ENCODE measurements at places on chromosomes 3 and 15.
A peak's percentile ranks its signal among the peaks of the same experiment; 100 is the strongest.

GRCh38 chr15:25664761-25665160 is 198.4 kb downstream of the ATP10A start:
- no peak for DNase-seq

- no peak for DNase-seq
Measured at GRCh38 chr3:131360191-131360755, 21.3 kb upstream of the NUDT16 start.

- DNase-seq = no peak
Measured at GRCh38 chr15:50018491-50018890, 100.5 kb downstream of the ATP8B4 start.

- no peak for DNase-seq
Measured at GRCh38 chr15:67745073-67746006, 80.0 kb upstream of the SKOR1 start.

DNA sequence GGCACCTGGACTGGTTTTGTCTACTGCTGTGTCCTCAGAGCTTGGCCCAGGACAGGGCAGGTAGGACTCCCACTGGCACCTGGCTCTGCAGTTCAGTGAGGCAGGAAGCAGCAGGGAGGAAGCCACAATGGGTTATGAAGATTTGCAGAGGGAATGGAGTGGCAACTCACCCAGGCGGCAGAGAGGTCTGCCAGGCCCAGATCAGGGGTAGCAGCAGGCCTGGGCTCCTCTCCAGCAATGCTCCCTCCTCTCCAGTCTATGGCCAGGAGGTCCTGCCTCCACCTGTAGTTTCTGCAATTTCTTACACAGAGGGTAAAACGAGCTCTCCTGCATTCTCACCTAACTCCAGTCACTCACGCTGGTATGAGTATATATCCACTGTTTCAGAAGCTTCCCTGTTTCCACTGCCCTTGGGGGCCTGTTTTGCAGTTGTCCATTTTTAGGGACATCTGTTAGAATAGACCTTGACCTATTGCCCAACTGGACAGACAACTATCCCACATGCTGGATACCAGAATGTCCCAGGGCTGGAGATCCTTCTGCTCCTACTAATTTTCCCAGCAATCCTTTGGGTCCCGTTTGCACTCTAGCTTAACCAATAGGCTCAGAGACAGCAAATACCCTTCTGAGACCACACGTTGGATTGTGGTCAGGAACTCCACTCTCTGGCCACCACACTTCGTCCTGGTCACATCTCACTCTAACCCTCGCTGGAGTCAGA is 35.2 kb downstream of the HMCES start:
- no peak for DNase-seq

- DNase-seq = no peak
Measured at GRCh38 chr3:81799403-81799802, 38.0 kb upstream of the GBE1 start.

DNA sequence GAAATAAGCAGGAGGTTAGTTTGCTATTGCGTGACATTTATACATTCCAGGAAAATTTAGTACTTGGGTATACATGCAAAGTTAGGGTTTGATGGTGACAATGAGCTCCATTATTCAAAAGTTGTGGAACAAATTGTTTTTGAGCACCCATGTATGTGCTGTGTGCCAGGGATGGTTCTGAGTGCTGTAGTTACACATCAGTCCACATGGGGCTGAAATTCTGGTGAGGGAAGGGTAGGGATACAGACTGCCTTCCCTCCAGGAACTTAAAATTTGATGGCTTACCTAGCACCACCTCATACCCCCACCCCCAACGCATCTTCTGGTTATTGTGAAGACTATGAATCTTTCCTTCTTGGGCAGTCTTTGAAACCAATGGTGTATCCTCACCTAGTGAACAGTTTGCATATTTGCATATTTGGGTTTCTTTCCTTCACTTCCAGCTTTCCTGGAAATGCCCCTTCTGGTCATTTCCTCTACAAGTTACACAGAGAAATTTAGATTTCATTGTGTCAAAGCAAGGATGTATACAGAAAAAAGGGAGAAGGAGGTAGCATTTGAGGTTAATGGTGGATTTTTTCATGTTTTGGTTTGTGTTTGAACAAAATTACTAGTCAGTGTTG is 222.0 kb upstream of the IL12A start:
- DNase-seq = peak; percentile 58

GRCh38 chr3:28845006-28845324 is 435.9 kb upstream of the RBMS3 start:
- no peak for DNase-seq

- DNase-seq = peak; percentile 91
Measured at GRCh38 chr15:71634820-71635560, 175.4 kb upstream of the NR2E3 start.

DNA sequence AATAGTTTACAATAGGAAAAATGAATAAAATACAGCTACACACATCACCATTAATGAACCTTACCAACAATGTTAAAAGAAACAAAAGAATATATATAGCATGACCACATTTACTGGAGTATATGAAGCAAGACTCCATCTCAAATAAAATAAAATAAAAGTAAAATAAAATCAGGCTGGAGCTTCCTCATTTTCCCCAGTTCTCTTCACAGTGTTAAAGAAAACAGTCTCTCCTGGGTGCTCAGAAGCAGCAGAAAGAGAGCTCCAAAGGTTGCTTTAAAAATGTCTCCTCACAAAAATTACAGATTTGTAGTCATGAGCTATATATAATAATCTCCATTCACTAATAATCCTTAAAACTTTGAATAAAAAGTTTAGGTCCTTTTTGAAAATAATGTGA is 48.8 kb downstream of the PIK3CB start:
- DNase-seq = no peak

DNA sequence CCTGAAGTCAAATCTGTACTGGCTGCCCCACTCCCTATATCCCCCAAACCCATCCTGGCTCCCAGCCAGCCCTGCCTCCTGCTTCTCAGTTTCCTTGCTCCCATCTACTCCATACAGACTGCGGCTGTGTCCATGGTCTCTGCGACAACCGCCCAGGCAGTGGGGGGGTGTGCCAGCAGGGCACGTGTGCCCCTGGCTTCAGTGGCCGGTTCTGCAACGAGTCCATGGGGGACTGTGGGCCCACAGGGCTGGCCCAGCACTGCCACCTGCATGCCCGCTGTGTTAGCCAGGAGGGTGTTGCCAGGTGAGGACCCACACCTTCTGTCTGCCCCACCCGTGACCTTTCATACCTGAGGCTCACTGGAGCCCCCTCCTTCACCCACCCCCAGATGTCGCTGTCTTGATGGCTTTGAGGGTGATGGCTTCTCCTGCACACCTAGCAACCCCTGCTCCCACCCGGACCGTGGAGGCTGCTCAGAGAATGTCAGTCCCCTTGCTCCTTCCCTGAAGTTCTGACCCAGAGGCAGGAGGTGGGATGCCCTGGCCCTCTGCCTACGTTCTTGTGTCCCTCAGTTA is 14.7 kb downstream of the STAB1 start:
- DNase-seq = no peak

DNA sequence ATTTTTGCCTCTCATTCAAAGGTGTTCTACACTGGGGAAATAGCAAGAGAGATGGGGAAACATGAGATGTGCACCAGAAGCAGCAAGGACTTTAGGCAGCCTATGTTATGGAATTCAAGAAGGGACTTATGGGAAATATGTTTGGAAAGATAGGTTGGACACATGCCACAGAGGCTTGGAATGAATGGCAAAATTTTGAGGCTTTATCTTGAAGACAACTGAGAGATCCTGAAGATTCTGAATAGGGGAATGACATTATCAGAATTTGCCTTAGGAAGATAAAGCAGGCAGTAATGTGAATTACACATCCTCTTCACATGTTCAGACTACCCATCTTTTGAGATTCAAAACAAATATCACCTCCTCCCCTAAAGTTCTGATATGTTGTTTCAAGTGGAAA is 10.0 kb upstream of the MECOM start:
- no peak for DNase-seq

DNA sequence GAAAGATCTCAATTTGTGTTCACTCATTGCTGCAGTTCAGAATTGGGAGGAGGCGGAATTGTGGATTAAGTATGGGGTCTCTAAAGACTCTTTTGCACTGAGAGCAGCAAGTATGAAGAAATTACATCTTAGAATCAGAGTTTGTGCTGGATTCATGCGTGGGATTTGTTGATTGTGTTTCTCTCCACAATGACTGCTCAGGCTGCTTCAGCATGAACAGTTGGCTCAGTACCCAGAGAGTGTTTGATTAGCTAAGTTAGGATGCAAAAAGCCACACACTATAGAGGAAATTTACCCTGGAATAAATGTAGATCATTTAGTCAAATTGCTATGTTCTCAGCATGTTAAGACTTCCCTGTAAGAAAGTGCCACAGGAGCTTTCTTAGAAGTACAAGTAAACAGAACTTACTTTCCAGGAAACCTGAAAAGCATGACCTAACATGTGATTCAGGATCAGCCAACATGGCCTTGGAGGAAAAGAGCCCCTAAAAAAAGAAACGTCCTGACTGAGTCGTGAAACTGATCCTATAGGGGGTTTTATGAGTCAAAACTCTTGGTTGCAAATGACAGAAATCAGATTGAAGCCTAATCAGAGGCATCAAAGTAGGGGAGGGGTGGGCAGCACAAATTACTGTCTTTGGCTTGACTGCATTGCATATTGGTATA is 32.6 kb downstream of the HHLA2 start:
- DNase-seq = no peak

DNA sequence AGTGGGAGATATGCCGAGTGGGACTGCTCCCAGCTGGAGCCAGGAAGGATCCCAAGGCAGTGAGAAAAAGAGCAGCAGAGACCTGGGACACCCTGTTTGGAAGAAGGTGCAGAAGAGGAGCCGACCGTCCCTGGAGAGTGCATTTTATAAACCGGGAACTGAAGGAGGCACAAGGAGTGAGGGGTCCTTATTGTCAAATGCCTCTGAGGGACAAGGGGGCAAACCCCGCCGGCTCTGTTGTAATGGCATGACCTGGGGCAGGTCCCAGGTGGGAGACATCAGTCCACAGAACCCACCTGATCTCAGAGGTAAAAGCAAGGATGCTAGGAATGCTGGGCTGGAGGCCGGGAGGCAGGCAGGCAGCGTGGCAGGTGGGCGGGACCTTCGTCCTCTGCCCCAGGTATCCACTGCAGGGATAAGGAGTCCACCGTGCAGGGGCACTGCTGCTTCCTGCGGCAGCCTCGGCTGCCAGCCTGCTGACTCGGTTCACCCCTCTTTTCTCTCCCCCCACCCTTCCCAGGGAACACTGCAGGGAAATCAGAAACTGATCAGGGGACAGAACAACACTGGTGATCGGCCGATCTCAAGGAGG is 26.9 kb downstream of the ADAMTS17 start:
- no peak for DNase-seq

DNA sequence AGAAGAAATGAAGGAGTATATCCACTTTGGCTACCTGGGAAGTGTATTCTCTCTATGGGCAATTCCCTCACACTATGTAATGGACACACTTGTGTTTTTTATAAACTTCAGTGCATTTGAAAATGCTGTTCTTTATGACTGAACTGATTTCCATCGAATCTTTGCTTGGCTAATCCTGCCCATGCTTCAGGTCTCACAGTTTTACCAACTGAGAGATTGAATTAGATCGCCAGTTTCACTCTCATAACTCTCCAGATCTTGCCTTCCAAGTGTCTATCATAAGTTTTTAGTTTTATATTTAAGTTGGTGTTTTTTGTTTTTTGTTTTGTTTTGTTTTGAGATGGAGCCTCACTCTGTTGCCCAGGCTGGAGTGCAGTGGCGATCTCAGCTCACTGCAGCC is 73.5 kb upstream of the MBNL1 start:
- DNase-seq = no peak

- no peak for DNase-seq
Measured at GRCh38 chr3:112134335-112135124, 1.5 kb upstream of the GCSAM start.

DNA sequence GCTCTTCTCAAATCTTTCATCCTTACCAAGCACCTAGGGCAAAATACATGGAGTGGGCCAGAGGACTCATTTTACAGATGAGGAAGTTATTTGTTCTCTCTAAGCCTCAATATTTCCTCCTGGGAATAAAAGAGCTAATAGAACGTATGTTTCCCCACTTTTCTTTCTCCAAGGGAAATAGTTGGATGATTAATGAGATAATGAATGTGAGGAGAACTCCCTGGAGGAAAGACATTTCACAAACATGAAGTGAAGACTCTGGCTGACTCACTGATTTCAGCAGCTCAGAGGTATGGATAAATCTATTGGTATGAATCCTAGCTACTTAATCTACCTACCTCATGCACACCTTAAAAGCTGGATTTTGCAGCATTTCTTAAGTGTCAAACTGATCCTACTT is 98.4 kb downstream of the ECT2 start:
- no peak for DNase-seq

DNA sequence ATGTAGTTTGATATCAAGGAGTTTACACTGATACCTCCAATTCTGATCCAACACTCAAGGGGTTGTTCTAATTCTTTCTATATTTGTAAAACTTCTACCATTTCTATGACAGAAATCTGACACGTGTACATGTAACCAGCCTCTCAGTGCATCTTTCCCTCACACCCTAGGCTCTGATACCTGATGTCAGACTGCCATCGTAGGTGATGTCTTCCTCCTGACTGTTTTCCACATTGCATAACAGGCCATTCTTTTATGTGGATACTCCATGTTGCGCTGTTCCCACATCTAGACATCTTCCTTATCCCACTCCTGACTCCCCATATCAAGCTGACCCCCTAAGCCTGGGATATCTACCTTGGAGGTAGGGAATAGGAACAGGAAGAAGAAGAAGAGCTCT is 159.1 kb downstream of the FNDC3B start:
- no peak for DNase-seq

DNA sequence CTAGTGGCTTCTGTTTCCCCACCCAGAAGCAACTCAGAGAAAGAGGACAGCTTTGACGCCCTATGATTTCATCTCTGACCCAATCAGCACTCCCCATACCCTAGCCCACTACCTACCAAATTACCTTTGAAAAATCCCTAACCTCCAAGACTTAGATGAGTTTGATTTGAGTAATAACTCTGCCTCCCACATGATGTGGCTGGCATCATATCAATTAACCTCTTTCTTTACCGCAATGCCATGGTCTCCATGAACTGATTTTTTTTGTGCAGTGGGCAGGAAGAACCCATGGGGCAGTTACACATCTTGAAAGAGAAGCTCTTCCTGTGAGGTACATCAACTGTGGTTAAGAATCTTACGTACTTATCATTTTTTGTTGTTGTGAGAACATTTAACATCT is 25.5 kb upstream of the APOD start:
- DNase-seq = no peak

GRCh38 chr3:163218336-163218735 is 1721.7 kb downstream of the OTOL1 start:
- DNase-seq = no peak
